ENCODE measurements at places on chromosomes 7 and 10. TPM values are rescaled to one million over a fixed set of nuclear protein-coding genes. Genes with fewer than 3 reads are reported as not detected.

DNA sequence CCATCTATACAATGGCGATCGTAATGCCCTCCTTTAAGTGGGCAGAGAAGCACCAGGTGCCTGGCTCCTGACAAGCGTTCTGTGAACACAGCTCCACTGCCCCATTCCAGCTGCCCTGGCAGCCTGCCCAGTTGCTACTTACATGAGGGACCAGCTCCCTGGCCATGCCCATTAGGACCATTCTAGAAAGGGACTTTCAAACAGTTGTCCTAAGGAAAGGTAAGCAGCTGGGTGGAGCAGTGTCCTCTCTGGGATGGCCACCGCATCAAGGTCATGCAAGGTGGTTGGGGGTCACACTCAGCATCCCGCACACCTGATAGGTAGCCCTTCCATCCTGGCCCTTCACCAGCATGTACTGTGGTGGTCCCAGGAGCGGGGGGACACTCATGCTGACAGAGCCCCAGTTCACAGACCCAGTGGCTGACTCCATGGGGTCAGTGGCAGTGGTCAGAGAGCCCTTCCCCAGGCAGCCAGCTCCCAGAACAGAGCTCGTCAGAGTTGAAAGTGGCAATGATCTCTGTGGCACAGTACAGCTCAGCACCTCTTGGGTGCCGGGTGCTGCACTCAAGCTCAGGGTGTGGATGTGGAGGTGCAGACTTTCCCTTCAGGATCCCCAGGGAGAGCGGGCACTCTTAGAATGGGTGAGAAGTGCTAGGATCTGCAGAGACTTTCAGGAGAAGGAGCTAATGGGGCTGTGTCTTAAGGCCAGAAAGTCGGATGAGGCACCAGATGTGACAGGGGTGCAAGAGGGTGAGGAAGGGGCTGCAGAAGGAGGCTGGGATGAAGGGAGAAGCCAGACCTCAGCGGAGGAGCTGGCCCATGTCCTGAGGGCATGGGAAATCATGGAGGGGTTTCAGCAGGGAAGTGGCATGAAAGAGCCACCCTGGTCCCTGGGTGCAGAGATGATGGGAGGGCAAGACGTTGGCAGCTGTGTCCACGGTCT lies 10.9 kb downstream of the MMRN2 start:
- DNase-seq: peak; percentile 79

GRCh38 chr7:46879783-46880182 lies 702.1 kb downstream of the TNS3 start:
- no peak for DNase-seq

- DNase-seq: no peak
These were observed 523.6 kb downstream of the DNAJB6 start for GRCh38 chr7:157860406-157860805.

DNA sequence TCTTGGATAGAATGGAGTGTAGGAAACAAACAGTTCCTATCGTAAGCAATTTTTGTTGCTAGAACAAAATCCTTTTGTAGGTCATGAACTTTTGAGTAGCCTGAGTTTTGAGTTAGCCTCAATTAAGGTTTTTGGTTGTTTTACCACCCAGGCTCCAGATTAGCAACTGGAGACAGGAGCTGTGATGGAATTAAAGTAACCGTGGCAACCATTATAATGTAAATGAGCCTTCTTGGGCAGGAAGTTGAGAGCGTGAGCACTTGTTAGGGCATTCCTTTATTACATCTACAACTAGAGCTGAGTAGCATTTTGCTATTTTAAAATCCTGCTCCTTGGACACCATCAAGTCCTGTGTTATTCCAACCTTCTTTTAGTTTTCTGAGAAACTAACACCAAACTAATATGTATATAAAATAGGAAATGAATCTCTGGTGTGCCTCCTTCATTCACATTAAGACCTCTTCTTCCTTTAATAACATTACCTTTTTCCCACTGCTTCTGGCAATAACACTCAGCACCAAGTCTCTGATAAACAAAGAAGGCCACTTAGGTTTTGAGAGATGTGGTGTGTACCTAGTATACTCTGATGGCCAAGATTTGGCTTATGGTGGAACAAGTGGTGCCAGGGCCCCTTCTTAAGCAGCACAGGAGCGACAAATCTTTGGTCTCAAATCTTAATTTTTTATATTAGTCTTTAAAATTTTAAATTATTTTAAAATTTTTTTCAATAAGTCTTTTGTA lies 34.0 kb downstream of the AHCYL2 start:
- no peak for DNase-seq

The CYP2C18 gene
- total RNA-seq: not detected

The JCAD gene
- 19.3 TPM for total RNA-seq

The TEX47 gene
- 0.24 TPM for total RNA-seq

The VSTM2A gene
- not detected for total RNA-seq

DNA sequence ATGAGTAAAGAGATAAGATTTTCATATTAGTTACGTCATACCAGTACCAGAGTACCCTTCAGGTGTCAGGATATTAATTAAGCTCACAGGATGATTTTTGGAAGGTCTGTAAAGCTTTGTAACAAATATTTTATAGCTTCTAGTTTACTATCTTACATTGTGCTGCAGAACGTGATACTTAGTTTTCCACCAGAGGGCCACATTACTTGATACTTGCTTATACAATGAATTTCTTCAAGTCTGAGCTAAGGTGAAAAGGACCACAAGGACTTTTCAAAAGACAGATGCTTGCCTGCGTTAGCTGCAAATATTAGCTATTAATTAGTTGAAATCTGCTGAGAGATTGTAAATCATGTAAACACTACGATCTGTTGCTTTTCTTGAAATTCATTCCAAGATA lies 12.2 kb downstream of the FOXP2 start:
- no peak for DNase-seq

Data from cardiac septum (tissue), 1 donor.